Head of caudate nucleus (tissue), 42 donors: ENCODE measurements at places on chromosomes 16 and 17.
A peak's percentile ranks its signal among the peaks of the same experiment; 100 is the strongest.

DNA sequence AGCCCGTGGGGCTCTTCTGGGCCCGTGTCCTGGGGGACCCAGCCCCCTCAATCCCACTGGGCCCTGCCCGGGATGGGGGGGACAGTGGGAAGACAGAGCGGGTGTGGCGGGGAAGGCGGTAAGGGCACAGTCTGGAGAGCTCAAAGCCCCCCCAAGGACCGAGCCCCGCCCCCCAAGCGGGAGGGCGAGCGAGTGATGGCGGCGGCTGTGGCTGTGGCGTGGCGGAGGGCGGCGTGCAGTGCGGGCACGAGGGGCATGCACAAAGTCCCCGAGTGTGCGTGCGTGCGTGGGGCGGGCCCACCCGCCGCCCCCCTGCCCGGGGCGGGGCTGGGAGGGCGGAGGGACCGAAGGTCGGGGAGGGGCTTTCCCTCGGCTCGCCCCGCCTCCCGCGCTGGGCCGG lies 3.6 kb upstream of the WDR24 start:
- DNase-seq: no peak

DNA sequence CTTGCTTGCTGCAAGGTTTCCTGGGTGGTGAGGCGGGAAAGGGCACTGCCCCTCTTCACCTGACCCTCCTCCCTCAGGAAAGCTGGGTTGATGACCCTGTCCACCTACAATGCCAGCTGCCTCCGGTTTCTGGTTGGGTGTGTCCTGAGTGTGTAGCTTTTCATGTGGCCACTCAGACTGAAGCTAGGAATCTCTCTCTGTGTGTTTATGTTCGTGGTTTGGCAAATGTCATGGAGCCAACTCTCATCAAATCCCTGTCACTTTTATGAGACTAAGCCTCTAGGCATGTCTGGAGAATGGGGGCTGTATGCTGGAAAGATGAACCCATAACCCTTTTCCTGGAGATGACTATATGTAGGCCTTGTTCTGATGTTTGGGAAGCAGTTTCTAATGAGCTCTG lies 17.1 kb downstream of the PLEKHG4 start:
- DNase-seq: no peak

- no peak for DNase-seq
These were observed 169.3 kb downstream of the ZFHX3 start for GRCh38 chr16:72878301-72879269.

- DNase-seq: no peak
These were observed 20.8 kb upstream of the ATP5MC1 start for GRCh38 chr17:48871551-48872351.

- DNase-seq: peak; percentile 22
These were observed 75.8 kb upstream of the TRAP1 start for GRCh38 chr16:3793161-3793576.

DNA sequence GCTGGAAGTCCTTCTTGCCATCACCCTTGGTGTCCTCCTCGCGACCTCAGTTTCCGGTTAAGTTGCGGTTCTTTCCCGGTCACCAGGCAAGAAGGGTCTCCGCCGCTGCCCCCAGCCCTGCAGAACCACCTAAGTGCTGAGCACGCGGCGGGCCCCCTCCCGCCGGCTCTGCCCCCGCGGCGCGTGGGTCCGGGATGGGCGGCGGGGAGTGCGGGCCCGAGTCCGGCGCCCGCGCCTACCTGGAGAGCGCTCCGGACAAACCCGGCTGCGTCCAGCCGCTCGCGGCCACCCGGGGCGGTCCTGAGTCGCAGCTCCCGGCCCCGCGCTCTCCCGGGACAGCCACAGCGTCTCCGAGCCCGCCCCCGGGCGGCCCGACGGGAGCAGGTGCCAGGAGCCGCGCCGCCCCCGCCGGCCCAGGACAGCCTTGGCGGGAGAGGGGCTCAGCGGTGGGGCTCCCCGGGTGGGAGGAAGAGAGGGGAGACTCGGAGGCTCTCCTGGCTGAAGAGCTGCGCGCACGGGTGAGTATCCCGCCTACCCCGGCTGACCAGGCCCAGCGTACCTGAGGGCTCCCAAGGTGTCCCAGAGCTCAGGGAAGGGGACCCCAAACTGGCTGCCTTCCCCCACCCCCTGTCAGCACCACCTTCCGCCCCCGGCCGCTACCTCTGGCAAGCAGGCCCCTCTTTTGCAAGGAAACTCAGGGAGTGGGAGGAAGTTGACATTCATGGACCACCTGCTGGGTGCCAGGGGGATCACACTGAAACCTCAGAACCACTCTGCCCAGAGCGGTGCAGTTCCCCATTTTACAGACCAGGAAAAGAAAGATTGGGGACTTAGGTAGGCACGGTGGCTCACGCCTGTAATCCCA lies 22.2 kb upstream of the C17orf113 start:
- no peak for DNase-seq

- DNase-seq: no peak
These were observed 14.8 kb downstream of the RFWD3 start for GRCh38 chr16:74651841-74652240.

- peak; percentile 63 for DNase-seq
These were observed 1.9 kb downstream of the MNT start for GRCh38 chr17:2398655-2399571.

GRCh38 chr16:47299587-47299986 lies 155.8 kb upstream of the NETO2 start:
- no peak for DNase-seq

- no peak for DNase-seq
These were observed 30.9 kb upstream of the DUSP14 start for GRCh38 chr17:37458805-37459204.

- peak; percentile 72 for DNase-seq
These were observed 8.9 kb downstream of the OR4D1 start for GRCh38 chr17:58156839-58157803.

DNA sequence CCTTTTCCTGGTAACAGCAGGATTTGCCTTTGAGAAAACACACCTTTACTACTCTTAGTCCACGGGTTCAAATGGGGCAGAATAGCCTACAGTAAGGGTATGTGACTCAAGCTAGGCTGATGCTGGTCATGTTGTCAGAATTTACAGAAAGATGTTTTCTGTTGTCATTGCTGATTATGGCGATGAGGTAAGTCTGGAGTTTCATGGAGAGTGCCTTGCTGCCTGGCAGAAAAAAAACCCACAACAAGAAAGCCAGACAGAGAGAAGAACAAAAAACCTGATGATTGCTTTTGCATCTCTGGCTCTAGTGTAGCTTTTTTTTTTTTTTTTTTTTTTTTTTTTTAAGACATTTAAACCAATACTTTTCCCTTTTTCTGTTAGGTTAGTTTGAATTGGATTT lies 47.9 kb downstream of the SLC6A4 start:
- DNase-seq: no peak

DNA sequence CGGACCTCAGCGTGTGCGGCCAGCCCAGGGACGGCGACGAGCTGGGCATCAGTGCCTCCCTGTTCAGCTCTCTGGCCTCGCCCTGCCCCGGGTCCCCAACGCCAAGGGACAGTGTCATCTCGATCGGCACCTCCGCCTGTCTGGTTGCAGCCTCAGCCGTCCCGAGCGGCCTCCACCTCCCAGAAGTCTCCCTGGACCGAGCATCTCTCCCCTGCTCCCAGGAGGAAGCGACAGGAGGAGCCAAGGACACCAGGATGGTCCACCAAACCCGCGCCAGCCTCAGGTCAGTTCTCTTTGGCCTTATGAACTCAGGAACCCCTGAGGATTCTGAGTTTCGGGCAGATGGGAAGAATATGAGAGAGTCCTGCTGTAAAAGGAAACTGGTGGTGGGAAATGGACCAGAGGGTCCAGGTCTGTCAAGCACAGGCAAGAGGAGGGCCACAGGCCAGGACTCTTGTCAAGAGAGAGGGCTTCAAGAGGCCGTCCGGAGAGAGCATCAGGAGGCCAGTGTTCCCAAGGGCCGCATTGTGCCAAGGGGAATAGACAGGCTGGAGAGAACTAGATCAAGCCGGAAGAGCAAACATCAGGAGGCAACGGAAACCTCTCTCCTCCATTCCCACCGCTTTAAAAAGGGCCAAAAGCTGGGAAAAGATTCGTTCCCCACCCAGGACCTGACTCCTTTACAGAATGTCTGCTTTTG lies 825 bp downstream of the HASPIN start:
- DNase-seq: no peak

DNA sequence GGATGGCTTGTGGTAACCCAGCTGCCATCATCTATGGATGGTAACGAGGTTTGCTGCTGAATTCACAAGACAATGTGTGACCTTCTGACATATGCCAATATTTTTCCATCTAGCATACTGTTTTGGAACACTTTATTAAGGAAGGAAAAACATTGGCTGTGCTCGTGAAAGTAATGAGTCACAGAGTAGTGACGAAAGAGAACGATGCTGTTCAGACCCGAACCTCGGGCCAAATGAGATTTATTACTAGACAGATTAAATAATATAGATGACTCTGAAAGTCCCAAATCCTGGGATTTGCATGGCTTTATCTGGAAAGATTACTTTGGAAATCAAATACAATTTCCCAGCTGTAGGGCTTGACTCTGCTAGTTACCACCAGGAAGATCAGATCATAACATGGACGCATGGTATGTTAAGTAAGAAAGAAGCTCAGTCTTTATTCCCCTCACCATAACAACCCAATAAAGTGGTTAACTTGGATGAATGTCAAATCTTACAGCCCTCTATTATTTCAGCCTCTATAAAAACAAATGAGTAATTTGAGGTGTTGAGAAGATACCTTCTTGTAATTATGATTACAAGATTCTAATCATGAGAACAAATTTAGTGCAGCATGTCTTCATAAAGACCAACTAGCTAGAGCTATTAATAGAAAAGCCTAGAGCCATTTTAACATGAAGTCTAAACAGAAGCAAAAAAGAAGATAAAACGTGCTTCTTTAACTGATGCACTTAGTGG lies 32.6 kb downstream of the ERN1 start:
- no peak for DNase-seq

DNA sequence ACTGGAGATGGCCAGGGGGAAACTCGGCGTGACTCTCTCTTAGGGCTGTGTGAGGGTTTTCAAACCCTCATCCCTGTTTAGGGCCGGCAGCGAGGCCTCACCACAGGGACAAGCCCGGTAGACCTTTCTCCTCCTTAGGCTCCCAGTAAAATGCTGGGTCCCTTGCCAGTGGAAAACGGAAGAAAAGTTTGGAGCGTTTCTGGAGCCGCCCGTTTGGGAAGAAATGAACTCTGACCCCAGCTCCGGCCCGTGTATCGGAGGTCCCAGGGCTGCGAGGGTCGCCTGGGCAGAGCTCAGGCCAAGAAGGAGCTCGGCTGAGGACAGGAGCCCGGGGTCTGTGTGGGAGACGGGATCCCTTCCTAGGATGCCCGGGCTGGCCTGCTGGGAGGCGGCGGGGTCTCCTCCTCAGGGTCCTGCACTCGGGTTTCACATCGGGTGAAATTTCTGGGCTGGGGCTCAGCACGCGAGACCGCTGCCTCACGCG lies 23.2 kb downstream of the ZNF213 start:
- no peak for DNase-seq
